GF-D8 (cell line): ENCODE measurements at places on chromosomes 16 and 17.

- DNase-seq, result no peak
Observed at GRCh38 chr16:57091200-57091974, 996 bp upstream of the CPNE2 start.

GRCh38 chr17:80455336-80455710 lies 21.1 kb downstream of the NPTX1 start:
- DNase-seq, result no peak

DNA sequence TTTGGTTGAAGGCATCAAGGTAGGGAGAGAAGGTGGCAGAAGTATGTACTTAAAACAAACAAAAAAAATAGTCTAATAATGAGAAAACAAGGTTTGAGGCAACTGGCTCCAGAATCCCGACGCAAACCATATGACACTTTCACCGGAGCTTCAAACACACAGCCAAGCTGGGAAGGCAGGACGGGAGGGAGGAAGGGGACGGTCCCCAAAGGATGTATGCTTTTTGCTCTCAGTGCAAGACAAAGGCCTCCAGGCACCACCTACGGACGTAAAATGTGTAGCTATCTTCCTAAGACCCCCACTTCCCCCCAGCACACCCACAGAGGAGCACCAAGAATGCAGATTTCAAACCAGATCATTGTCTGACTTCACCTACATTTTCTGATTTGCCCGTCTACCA lies 102.3 kb downstream of the ZFHX3 start:
- DNase-seq, result no peak

- no peak for DNase-seq
Observed at GRCh38 chr17:33927732-33928133, 327.4 kb upstream of the CCL2 start.

DNA sequence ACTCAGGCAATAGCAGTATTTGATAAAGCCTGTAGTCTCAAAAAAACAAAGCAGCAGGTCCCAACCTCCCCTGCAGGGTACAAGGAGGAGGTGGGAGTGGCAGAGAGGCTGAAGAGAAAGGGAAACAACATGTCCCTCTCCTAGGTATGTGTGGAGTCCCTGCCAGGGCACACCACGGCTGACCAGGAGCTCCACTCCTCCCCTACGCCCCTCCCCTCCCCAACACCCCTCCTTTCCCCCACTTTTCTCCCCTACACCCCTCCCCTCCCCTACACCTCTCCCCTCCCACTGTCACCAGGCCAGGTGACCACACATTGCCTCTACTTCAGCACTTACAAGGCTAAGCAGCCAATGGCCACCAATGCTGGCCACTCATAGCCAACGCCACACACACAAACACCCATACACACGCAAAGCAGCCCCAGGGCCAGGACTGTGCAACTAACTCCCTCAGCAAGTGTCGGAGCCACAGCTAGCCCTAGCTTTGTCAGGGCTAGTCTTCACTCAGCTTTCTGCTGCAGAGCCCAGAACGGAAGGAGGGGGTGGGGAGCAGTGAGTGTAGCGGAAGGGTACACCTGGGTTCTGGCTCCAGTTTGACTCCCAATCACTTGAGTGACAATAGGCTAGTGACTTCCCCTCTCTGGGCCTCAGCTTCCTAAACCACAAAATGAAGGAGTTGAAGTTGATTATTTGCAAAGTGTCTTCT lies 8.2 kb downstream of the CAVIN1 start:
- peak; percentile 71 for DNase-seq

DNA sequence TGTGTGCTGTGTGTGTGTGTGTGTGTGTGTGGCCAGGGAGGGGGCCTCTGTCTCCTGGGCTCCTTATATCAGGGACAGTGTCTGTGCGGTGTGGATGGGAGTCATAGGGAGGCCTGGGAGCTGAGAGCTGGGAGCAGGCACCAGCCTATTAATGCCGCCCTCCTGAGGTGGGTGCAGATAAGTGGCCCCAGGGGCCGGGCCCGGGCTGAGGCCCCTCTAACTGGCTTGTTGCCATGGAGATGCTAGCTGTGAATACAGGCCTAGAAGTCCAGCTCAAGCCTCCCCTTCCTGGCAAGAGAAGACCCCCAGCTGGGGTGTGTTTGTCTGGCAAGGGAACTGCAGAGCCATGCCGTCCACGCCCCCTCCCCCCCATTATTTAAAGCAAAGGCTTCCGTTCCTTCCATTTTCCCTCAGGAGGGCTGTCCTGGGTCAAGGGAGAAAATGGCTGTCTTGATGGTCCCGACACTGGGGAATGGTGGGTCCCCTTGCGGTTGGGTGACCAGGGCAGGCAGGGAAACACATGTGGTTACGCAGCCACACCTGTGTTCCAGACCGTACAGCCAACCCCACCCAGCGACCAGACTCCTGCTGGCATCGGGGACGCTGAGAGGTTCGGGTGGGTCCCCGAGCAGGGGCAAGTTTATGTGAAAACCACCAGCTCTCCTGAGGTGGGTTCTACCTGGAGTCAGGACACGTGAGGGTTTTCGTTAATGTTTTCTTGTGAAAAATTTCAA lies 141.1 kb downstream of the MRM1 start:
- DNase-seq, result no peak

DNA sequence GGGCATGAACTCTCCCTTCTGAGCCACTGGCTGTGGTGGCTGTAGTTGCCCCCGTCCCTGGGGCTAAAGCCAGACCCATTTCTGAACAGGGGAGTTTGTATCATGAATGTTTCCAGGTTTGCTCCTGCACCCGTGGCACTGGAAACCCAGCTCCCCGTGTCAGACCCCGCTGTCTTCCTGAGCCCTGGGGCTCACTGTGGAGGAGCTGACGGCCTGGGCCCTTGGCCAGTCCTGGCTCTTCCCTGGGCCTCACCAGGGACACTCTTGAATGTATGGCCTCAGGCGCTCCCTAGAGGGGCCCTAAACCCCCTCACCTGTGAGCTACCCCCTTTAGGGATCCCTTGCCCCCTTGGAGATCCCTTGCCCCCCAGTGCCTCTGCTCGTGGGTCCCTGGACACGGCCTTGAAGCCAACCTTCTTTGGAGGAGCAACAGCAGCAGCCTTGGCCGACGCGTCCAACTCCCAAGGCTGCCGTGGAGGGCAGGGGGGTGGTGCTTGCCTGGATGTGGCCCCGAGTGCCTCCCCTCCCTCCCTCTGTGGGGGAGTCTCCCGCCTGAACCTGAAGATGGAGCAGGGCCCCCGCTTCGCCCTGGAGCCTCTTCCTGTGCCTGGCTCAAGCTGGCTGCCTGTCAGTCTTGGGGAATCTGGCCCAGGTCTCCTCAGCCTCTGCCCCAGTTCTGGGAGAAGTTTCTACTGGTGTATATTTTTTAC lies 15.9 kb downstream of the CASKIN2 start:
- no peak for DNase-seq

DNA sequence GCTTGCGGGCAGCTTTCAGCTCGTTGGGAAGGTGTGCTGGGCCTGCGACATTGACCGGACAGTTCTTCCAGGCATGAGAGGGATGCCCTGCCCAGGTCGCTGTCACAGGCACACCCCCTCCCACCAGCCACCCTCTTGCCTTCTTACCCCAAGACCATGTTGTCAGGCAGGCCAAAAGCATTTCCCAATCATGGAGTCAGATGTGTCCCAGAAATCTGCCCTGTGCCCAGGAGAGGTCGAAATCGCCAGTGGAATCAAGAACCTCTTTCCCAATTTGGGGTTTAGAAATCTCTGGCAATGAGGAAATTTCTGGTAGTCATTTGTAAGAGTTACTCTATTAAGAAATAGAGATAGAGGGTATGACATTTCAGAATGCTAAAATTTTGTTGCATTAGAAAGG lies 177.1 kb downstream of the RAB11FIP4 start:
- DNase-seq, result no peak

DNA sequence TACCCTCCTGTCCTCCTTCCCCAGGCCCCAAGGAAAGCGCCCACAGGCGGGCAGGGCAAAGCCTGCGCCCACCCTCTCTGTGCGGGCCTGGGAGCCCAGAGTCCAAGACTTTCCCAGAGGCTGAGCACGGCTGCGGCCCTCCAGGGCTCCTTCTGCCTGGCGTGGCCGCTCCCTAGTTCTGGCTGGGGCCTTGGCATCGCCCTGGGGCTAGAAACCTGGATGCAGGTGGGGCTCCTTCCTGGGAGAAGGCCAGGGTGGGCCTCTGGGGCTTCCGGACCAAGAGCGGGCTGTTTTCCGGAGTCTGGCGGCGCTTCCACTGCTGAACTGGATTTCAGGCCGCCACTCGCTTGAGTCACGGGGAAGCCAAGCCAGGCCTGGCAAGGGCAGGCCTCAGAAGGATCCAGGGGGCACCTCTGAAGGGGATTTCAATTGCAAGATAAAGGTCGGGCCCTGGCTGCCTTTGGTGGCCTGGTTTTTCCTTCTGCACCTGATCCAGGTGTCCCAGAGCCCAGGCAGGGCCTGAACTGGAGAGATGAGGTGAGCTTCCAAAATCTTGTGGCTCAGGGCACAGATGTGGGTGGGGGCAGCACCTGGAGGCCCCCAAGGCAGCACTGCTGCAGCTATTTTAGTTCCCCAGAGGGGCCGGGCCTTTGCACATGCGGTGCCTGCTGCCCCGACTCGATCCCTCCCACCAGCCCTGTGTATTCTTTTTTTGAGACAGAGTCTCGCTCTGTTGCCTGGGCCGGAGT lies 227.4 kb downstream of the MRTFB start:
- no peak for DNase-seq

DNA sequence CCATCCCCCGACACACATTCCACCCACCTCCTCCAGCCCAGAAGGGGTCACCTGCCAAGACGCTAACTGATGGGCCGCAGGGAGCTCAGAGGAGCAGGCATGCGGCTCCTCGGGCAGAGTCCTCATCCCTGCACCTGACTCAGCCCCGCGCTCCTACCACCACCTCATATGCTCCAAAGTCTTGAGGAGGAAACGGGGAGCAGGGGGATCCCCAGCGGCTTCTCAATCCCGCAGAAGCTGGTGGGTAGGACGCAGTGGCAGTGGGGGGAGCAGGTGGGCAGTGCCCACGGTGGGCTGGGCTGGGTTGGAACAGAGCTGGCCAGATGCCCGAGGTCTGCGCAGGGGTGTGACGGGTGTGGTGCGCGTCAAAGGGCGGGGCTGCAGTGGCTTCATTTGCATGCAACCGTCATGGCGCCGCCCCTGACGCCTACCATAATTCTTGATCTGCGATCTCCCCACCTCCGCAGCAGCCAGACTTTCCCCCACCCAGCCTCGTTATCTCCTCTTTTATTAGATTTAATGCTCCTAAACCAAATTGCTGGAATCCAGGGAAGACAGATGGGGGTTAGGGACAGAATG lies 39.0 kb upstream of the EMP2 start:
- no peak for DNase-seq

GRCh38 chr17:82718986-82719685 lies 2.6 kb downstream of the FN3KRP start:
- DNase-seq, result no peak

DNA sequence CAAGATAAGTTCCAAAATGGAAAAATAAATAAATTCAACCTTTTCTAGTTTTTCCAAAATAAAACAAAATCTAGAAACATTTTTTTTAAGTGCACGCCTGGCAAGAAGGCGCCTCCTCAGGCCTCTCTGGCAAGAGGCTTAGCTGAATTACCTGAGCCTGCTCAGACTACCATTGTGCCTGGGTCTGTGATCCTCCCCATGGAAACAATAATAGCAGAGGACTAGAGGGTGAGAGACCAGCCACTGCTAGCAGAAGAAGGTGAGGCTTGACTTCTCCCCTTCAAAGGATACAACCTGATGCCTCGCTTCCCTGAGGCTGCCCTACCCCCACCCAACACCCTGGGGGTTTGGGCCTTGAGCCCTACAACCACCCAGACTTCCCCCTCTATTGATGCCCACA lies 14.8 kb downstream of the TERB1 start:
- DNase-seq, result no peak

GRCh38 chr16:30741461-30741914 lies 6.7 kb upstream of the PHKG2 start:
- no peak for DNase-seq

DNA sequence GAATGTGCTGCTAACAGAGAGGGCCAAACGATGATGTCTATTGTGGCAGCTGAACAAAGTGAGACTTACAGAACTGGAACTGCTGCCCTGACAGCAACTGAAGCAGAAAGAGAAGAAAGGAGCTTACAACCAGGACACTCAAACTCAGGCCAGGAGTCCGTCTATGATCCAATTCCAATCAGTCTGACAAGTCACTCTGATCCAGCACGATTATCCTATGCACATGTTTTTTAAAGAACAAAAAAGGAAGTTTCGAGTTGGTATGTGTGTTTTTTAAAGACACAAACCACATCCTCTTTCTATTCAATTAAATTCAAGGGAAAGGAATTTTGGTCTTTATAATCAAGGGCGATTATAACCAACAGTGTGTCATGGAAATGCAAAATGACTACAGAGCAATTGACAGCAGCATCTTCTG lies 42.4 kb upstream of the MTMR4 start:
- DNase-seq, result peak; percentile 40

GRCh38 chr17:65170839-65171238 lies 33.7 kb downstream of the RGS9 start:
- no peak for DNase-seq

GRCh38 chr17:36602924-36603384 lies 1.6 kb downstream of the MRM1 start:
- DNase-seq, result peak; percentile 17

GRCh38 chr17:41775394-41776226 lies 10.9 kb downstream of the JUP start:
- no peak for DNase-seq

GRCh38 chr17:60170835-60171752 lies 21.3 kb downstream of the CA4 start:
- DNase-seq, result no peak

DNA sequence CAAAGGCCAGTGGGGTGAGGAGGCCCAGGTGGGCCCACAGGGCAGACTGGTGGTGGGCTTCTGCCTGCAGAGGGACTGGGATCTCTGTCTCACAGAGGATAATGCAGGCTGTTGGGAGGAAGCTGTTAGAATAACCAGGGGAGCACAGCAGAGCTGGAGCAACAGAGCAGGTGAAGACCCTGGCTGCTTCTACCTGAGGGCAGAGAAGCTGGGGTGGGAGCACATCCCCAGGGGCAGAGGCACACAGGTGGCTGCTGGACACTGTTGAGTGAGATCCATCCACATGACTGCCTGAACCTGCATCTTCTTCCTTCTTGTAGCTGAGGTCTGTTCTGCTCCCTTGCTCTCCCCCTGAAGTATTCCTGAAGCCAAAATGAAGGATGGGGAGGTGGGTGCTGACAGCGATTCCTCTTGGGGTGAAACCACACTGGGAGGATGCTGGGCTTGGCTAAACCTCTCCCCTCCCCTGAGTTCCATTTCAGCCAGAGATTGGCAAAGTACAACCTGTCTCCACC lies 1725.0 kb downstream of the TP53TG3F start:
- DNase-seq, result no peak

- DNase-seq, result no peak
Observed at GRCh38 chr17:29587591-29587990, 1.9 kb downstream of the GIT1 start.
